ENCODE measurements at places on chromosomes 1 and 21.

- no peak for DNase-seq
These were observed 19.2 kb upstream of the RLF start for GRCh38 chr1:40141878-40142535.

DNA sequence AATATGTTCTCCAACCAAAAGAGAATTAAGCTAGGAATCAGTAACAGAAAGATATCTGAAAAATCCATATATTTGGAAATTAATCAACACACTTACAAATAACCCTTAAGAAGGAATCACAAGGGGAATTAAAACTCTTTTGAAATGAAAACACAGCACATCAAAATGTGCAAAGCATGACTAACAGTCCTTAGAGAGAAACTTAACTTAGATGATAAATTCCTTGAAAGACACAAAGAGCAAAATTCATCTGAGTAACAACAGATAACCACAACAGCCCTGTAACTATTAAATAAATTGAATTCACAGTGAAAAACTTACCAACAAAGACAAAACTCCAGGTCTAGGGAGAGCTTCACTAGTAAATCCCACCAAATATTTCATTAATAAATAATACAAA lies 283.8 kb downstream of the SDCCAG8 start:
- DNase-seq: no peak

GRCh38 chr1:198079432-198079951 lies 77.3 kb upstream of the NEK7 start:
- no peak for DNase-seq

DNA sequence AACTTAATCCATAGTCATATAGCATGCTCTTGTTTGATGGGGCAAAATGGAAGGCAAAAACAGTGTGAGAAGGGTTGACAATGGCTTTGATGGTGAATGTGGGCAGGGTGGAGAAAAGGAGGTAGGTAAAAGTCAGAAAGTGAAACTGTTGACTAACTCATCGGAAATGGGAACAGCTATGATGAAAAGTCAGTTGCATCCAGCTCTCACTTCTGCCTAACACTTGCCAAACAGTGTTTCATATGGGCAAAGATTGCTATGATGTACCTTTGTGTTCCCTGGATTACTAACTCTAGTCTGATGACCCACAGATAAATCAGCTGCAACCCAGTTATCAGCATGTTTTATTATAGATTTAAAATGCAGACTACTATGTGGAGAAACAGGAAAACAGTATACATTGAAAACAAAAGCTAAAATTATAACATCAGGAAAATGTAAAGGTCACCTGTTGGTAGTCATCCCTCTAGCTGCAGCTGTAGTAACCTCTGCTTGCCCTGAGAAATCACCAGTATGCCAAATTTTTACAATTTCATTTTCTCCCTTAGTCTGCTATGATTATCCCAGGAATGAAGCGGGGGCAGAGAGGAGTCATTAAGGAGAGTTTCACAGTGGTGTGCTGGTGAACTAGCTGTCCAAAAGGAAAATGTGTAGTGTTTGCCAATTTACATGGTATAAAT lies 11.7 kb downstream of the TNFSF18 start:
- DNase-seq: no peak

GRCh38 chr1:243715285-243715684 lies 134.8 kb downstream of the AKT3 start:
- DNase-seq: no peak

DNA sequence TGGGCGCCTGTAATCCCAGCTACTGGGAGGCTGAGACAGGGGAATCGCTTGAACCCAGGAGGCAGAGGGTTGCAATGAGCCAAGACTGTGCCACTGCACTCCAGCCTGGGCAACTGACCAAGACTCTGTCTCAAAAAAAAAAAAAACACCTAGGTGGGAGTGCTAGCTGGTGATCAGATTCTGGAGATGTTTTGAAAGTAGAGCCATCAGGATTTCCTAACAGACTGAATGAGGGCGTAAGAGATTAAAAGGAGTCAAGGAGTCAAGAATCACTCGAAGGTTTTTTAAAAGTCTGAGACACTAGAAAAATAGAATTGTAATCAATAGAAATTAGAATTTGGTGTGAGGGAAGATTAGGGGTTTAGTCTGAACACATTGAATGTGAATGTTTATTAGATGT lies 73.8 kb downstream of the HSF2BP start:
- no peak for DNase-seq

- no peak for DNase-seq
These were observed 176.9 kb downstream of the CTH start for GRCh38 chr1:70587872-70588366.

GRCh38 chr1:163161337-163161736 lies 41.4 kb downstream of the RGS5 start:
- DNase-seq: no peak

- DNase-seq: no peak
These were observed 188.3 kb upstream of the ARHGEF16 start for GRCh38 chr1:3265835-3266805.

GRCh38 chr1:5296095-5296494 lies 641.7 kb downstream of the AJAP1 start:
- DNase-seq: no peak

Data from lung microvascular endothelial cell (primary cell).